ENCODE measurements at places on chromosomes 1 and 21.

GRCh38 chr21:37700641-37701202 lies 215.5 kb downstream of the KCNJ6 start:
- peak; percentile 85 for DNase-seq

DNA sequence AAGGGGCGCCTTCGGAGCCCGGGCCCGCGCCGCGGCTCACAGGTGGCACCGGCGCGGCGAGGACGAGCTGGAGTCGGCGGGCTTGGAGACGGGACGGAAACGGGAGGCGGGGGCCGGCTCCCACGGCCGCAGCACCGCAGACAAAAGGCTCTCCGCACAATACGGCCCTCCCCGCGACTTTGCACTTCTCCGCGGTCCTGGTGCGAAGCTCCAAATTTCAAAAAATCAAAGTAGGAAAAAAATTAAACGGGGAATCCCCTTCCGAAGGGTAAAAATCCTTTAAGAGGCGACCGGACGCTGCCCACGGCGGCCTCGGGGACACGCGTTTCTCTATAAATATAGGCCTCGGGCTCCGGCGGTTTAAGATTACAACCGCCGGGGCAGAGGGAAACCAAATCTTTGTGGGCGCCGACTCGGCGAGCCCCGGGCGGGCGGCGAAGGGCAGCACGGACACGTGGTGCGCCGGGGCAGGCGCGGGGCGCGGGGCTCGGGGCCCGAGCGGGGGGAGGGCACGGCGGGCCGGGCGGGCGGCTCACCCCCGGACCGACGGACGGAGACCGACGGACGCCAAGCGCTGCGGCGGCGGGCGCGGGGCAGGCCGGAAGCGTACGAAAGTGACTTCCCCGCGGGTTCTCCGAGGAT lies 453 bp downstream of the PABPC4 start:
- DNase-seq, result peak; percentile 51

- no peak for DNase-seq
Measured at GRCh38 chr1:197471248-197471985, 203.4 kb downstream of the CRB1 start.

GRCh38 chr1:223245983-223246382 lies 102.9 kb upstream of the TLR5 start:
- no peak for DNase-seq

DNA sequence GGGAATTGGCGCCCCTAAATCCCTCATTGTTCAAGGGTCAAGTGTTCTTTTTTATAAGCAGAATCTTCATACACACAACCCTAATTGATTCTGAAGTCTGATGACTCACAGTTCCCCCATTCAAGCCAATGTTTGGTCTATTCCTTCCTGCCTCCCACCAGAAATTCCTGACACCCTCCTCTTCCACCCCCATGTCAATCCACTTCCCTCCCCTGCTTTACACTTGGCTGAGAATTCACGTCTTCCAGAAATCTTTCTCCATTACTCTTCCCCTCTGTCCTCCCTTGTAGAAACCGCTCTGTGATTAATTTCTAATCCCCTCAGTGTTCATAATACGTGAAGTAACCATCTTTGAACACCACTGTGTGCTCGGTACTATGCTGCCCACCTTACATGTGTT lies 76.2 kb upstream of the CD34 start:
- no peak for DNase-seq

DNA sequence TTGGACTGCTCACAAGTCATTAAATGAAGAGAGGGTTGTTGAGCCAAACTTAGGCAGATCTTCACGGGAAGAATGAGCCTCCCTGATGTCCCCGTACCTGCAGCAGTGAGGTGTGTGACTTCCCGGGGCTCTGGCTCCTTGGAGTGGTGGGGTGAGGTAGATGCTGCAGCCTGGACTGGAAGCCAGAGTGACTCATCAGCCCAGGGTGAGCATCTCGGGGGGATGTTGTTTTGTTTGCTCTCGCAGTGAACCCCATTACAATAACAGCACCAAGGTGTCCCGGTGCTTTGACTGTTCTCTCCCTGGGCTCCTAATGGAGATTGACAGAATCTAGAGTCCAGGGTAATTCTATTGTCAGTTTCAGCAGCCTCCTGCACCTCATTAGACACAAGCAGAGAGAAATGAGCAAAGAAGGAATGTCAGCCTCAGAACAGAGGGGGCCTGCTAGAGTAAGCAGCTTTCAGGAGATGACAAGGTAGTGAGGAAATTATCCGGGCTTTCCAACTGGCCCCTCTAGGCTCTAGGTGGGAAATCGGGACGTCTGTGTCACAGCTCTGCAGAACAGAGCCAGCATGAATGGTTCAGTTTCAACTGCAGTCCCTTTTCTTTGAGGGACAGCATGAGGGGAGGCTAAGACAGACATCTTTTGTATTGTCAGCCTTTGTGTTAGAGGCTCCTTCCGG lies 36.0 kb upstream of the LRRN2 start:
- no peak for DNase-seq

DNA sequence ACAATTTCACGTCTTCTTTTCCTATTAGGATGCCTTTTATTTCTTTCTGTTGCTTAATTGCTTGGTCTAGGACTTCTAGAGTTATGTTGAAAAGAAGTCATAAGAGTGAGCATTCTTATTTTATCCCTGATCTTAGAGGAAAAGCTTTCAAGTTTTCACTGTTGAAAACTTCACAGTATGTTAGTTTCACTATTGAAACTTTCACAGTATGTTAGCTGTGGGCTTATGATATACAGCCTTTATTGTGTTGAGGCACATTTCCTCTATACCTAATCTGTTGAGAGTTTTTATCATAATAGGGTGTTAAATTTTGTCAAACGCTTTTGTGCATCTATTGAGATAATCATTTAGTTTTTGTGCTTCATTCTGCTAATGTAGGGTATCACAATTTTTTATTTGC lies 227.1 kb downstream of the LHX8 start:
- no peak for DNase-seq

GRCh38 chr1:85091671-85092280 lies 43.5 kb upstream of the MCOLN3 start:
- DNase-seq, result peak; percentile 29

- DNase-seq, result peak; percentile 41
Measured at GRCh38 chr1:212607206-212607912, 1.2 kb upstream of the ATF3 start.

DNA sequence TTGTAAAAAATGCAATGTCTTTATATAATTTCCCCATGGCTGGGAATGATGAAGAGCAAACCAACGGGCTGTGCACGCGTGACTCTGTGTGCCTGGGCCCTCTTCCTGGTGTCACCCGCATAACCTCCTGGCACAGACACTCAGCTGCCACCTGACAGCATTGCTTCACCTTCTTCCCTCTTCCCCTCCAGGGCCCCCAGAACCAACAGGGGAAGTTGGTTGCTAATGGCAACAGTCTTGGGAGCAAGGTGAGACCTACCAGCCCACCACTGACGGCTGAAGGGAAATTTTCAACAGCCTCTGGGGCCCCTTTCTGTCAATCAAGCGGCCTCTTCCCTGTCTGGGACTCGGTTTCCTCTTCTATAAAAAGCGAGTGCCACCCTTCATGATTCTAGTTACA lies 33.2 kb downstream of the SSBP3 start:
- DNase-seq, result no peak

GRCh38 chr21:37244501-37245095 lies 22.5 kb downstream of the VPS26C start:
- DNase-seq, result peak; percentile 58

- peak; percentile 48 for DNase-seq
Measured at GRCh38 chr1:44594871-44595735, 79.2 kb downstream of the TMEM53 start.

DNA sequence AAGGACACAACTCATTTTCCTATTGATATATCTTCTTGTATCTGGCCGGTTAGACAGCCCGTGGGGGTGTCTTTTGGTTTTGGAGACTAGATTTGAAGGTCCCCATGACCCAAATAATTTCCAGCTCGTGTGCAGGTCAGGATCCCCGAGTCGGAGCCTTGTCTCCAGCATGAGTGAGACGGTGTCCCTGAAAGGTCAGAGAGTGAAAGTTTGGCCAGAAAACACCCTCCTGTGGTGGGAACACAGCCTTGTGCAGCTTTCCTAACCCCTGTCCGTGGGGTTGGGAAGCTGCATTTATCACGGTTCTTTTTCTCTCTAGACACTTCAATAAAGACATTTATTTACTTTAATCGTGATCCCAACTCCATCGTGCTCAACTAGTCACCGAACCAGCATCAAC lies 17.6 kb downstream of the COQ8A start:
- no peak for DNase-seq

- peak; percentile 58 for DNase-seq
Measured at GRCh38 chr21:25638660-25639550, at the start of gene JAM2. Gene JAM2 (plus strand): TSS chr21:25639258. CDS start chr21:25639822, 564 bp downstream.

DNA sequence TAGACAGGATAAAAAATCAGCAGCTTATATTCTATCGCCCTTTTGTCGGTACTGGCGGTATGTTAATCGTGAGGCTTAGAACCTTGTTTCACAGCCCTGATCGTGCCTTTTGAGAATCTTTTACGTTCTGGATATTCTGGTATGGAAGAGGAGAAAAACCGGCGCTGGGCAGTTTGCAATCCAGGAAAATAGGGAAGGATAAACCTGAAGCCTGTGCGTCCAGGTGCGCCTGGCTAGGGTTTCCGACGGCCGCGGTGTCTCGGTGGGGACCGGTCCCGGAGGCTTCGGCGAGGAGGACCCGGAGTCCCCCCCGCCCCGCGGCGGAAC lies 258 bp upstream of the SYPL2 start:
- DNase-seq, result no peak

GRCh38 chr1:3320246-3321152 lies 134.0 kb upstream of the ARHGEF16 start:
- peak; percentile 25 for DNase-seq

GRCh38 chr1:202029727-202030126 lies 19.3 kb downstream of the ELF3 start:
- no peak for DNase-seq

- no peak for DNase-seq
Measured at GRCh38 chr1:227891955-227892488, 55.7 kb downstream of the WNT9A start.

GRCh38 chr1:25872713-25873112 lies 2.8 kb downstream of the PAQR7 start:
- no peak for DNase-seq

DNA sequence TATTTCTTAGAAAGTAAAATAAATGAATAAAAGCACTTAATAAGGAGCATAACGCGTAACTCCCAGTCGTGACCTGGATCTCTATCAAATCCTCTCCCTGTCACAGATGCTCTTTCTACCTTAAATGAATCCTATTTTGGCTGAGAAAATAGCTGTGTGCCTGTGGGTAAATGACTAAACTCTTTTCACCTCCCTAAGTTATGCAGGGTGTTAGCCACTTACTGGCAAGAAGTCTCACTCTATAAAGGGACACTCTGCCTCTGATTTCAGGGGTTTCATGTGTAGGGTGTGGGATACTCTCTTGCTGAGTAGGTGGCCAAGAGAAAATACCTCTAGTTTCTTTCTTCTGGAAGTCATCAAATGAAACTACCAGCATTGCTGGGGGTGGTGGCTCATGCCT lies 24.3 kb upstream of the PPP1R15B start:
- DNase-seq, result peak; percentile 10

DNA sequence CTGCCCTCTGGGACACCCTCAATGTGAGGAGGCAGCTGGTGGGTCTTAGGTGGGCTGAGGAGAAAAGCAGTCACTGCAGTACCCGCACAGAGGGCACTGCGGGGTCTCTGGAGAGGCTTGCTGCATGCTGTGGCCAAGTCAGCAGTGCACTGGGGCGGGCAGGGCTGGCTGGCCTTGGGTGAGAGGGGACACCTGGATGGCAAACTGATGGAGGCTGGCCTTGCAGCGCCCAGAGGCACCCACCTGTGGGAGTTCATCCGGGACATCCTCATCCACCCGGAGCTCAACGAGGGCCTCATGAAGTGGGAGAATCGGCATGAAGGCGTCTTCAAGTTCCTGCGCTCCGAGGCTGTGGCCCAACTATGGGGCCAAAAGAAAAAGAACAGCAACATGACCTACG lies 3.2 kb downstream of the ELF3 start:
- no peak for DNase-seq

DNA sequence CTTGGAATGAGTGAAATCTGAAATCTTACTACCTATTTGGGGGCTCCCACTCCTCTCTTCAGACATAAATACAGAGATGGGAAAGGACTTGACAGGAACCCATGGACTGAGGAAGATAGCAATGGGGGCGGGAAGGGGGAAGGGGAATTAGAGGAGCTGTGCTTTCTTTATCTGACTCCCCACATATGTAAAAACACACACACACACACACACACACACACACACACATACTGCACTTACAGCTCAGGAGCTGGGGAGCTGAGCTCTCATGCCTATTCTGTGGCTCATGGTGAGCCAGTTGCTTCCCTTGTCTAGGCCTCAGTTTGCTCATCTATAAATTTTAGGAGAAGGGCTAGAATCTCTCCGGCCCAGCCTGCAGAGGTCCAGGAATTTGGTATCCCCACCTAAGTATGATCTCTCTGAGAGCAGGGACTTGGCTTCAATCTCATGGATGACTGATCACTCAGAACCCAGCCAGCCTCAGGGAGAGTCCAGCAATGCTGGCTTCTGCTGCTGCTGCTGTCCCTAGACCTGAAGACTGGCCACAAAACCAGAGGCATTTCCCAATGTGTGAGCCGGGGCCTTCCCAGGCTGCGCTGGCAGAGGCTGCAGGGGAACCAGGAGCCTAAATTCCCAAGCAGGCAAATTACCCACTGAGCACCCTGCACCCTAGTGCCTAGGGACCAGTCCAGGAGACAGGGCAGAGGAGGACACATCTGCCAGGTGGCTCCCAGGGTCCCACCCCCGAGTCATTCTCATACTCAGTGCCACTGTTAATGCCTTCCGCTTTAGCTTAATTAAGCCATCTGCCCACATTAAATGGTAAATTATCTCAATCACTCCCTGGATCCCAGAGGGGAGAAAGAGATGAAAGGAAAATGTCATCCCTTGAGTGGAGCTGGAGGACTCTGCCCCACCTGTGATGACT lies 57.5 kb upstream of the RBM15 start:
- DNase-seq, result no peak

DNA sequence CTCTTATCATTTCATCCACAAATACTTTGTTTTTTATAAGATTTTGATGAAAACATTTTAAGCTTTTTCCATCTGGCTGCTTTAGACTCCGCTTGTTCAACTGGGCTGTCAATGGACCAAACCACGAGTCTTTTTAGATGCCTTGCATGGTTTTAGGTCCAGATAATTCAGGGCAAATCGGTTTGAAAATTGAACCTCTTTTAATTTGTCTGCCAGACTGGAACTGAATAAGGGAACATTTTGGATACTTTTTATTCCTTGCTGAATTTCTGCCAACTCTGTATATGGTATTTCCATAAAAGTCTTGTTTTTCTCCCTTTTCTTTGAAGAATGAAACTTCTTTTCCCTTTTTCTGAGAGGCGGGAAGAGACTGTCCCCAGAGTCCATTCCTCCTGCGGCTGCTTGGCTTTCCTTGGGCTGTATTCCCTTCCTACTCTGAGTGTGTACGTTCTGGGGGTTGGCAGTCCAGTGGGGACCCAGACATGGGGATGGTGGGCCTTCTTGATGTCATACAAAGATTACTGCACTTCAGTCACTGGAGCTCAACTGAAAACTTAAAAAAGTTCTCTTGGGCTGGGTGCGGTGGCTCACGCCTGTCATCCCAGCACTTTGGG lies 46.5 kb upstream of the CNN3 start:
- DNase-seq, result no peak

- DNase-seq, result no peak
Measured at GRCh38 chr1:10045480-10046355, 13.0 kb downstream of the UBE4B start.

- DNase-seq, result peak; percentile 33
Measured at GRCh38 chr1:944341-945325, 14.4 kb downstream of the NOC2L start.
